ENCODE measurements at places on chromosomes 7 and 10. TPM values are rescaled to one million over a fixed set of nuclear protein-coding genes. Genes with fewer than 3 reads are reported as not detected.
A peak's percentile ranks its signal among the peaks of the same experiment; 100 is the strongest.

- DNase-seq, result no peak
These were observed 240.9 kb upstream of the GRB10 start for GRCh38 chr7:51023547-51023946.

DNA sequence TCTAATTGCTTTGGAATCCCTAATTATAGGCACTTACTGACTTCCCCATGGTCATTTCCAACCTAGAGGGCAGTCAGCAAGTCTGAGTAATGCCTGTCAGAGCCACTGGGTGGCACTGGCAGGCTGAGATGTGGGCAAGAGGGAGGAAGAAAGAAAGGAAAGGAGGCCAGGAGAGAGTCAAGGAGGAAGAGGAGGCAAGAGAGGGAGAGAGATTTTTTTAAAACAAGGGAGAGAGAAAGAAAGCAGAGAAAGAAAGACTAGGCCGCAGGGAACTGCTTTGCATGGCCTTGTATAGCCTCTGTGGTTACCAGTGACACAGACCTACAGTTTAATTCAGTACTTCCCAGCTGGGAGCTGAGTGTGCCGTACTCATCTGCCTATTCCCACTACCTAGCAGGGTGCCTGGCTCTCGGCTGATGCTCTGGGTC, 210.4 kb upstream of the ADO start:
- DNase-seq, result peak; percentile 74

DNA sequence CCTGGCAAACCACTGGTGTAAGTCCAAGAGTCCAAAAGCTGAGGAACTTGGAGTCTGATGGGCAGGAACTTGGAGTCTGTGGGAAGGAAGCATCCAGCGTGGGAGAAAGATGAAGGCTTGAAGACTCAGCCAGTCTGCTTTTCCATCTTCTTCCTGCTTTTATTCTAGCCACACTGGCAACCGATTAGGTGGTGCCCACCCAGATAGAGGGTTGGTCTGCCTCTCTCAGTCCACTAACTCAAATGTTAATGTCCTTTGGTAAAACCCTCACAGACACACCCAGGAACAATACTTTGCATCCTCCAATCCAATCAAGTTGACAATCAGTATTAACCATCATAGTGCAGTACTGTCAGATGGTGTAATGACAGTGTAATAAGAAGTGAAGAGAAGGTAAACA, 119.2 kb downstream of the EPC1 start:
- DNase-seq, result no peak

The PCDH15 gene
- not detected for total RNA-seq

The TRIM50 gene
- not detected for total RNA-seq

GRCh38 chr7:151836191-151836926, 40.6 kb downstream of the PRKAG2 start:
- DNase-seq, result no peak

The ASB15 gene
- total RNA-seq, result not detected

GRCh38 chr10:35642035-35642792, at the start of gene FZD8:
TSS of gene FZD8 (minus strand) at chr10:35642296. CDS start at chr10:35641429, 867 bp downstream.
- peak; percentile 97 for DNase-seq

The AKR1C8 gene
- total RNA-seq, result not detected

The SFXN2 gene
- 22.1 TPM for total RNA-seq

DNA sequence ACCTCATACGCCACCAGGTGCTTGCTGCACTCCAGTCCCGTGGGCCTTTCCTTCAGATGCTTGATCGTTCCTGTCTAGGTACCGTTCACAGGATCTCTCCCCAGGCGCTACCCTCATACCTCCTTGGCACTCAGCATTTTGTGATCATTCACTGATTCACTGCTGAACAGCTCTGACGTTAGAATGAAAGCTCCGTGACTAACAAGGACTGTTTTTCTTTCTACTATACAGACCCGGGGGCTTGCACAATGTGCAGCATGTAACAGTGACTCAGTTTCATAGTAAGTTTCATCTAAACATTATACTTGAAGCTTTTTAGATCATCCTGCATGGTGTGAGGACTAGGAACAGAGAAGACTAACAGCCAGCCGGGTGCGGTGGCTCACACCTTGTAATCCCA, 20.6 kb downstream of the KIN start:
- no peak for DNase-seq

The CALN1 gene
- not detected for total RNA-seq

GRCh38 chr7:31171216-31171785, 119.2 kb downstream of the ADCYAP1R1 start:
- no peak for DNase-seq

GRCh38 chr7:47581804-47582763, at the start of gene TNS3:
TSS of gene TNS3 (minus strand) at chr7:47582111. CDS start at chr7:47439636, 142,475 bp downstream.
- DNase-seq, result peak; percentile 60

DNA sequence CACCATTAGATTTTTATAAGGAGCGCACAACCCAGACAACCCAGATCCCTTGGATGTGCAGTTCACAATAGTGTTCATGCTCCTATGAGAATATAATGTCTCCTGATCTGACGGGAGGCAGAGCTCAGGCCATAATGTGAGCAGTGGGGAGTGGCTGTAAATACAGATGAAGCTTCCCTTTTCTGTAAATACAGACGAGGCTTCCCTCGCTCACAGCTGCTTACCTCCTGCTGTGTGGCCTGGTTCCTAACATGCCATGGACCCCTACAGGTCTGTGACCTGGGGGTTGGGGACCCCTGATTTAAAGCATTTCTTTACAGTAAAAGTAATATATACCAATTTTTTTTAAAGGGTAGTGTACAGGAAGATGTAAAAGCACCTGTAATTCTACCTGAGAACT, 33.2 kb downstream of the HELLS start:
- DNase-seq, result no peak

DNA sequence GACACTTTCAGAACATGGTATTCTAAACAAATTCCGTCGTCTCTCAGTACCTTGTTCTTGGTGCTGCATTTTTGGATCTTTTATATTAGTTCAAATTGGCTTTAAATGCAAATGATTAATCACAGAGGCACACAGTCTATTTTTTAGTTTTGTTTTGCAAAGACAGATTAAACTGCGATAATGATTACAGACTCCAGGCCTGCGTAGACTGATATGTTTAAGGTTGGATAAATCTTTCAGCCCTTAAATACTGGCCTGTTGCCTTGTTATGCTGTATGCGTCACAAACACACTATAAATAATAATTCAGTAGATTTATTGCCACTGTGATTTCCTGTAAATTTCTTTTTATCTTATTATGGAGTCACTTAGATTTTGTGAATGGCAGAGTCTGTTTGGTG, 19.3 kb downstream of the CACNB2 start:
- no peak for DNase-seq

The AKR1D1 gene
- not detected for total RNA-seq

The CFAP69 gene
- 0.68 TPM for total RNA-seq

DNA sequence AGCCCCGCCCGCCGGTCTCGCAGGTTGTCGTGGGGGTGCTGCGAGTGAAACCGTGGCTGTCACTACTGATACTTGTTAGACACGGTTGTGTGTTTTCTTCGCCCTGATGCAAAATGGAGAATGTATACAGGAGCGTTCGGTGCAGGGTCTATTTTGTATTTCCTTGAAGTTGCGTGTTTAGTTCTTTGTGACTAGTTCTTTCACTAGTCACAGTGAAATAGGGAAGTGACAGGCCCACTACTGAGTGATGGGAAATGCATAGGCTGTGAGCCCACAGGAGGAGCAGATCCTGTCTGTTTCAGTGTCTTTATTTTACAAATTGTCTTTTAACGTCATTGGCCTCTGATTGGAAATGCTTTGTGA, 675 bp downstream of the ABRAXAS2 start:
- DNase-seq, result peak; percentile 4

DNA sequence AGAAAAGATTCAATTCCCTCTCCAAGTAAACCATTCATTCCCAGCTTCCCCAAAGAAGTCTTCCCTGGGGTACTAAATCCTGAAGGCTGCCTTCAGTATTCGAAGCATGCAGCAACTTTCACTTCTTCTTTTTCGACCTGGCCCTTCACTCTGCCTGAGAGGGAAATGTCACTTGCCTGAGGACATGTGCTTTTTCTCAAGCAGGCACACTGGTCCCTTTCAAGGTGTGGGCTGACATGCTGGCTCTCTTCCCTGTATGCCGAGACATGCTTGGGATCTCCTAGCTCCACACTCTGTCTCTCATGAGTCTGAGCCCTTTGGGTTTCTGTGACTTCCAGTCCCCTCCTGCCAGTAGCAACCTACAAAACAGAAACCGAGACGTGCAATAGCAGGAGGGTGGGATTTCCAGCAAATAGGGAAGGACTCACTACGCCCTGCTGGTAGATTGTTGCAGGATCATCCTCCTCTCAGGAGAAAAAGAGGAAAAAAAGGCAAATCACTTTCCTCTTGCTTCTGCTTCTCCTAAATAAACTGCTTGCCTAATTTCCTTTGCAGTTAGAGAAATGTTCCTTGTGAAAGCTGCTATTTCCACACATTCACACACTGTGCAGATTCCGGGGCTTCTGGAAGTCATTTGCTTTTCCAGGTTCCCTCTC, 33.5 kb downstream of the FIGNL1 start:
- no peak for DNase-seq

DNA sequence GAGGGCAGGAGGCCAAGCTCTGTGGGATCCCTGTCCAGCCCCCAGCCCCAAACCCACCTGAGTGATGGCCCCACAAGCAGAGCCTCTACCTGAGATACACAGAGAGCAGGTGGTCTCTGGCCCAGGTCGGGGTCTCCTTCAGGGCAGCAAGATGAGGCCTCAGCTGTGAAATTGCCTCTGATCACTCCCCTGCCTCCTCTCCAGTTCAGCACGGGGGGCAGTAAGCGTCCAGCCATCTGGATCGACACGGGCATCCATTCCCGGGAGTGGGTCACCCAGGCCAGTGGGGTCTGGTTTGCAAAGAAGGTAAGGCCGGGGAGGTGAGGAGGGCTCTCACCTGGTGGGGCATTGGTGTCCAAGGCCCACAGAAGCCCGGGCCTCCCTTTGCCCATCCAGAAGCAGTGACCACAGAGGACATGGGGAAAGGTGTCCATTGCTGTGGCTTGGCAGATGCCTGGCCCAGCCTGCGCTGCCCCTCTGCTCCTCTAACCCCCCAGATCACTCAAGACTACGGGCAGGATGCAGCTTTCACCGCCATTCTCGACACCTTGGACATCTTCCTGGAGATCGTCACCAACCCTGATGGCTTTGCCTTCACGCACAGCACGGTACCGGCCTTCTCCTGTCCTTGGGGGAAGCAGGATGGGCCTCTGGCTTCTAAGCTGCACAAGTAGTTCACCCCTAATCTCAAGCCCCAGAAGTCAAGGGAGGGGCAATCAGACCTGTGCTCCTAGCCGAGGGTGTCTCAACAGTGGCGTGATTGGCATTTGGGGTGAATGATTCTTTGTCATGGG, 3.1 kb downstream of the CPA1 start:
- DNase-seq, result no peak

The GIMAP8 gene
- total RNA-seq, result not detected

- no peak for DNase-seq
These were observed 97.9 kb downstream of the TSPAN12 start for GRCh38 chr7:120760050-120760449.

The HABP2 gene
- 0.72 TPM for total RNA-seq

The PTF1A gene
- not detected for total RNA-seq

- no peak for DNase-seq
These were observed 244.4 kb downstream of the RPS24 start for GRCh38 chr10:78278058-78278404.

DNA sequence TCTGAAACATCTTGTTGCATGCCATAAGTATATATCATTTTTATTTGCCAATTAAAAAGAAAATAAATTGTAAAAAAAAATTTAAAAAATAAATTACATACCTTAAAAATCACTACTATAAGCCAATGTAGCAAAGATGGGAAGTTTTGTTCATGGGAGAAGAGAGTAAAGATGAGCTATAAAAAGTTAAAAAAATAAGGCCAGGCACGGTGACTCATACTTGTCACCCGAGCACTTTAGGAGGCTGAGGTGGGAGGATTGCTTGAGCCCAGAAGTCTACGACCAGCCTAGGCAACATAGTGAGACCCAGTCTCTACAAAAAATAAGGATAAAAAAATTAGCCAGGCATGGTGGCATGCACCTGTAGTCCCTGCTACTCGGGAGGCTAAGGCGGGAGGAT, 8.4 kb upstream of the STK32C start:
- no peak for DNase-seq

- no peak for DNase-seq
These were observed 199.2 kb downstream of the AHR start for GRCh38 chr7:17497549-17498167.

- no peak for DNase-seq
These were observed 425.2 kb upstream of the VSTM2A start for GRCh38 chr7:54116956-54117355.

- no peak for DNase-seq
These were observed 84.9 kb downstream of the MKX start for GRCh38 chr10:27660711-27661110.

The PLCE1 gene
- 0.70 TPM for total RNA-seq

GRCh38 chr10:13724484-13724883, 137.7 kb downstream of the PRPF18 start:
- DNase-seq, result no peak

- DNase-seq, result no peak
These were observed 213.5 kb upstream of the NRP1 start for GRCh38 chr10:33547976-33548375.

The NET1 gene
- total RNA-seq, result 33.6 TPM

- peak; percentile 14 for DNase-seq
These were observed 542 bp downstream of the FBXL13 start for GRCh38 chr7:103073989-103074518.

The SFRP5 gene
- total RNA-seq, result not detected

The CPVL gene
- total RNA-seq, result not detected
